Globus pallidus (tissue), 1 donor: ENCODE measurements at places on chromosomes 6 and 20.

DNA sequence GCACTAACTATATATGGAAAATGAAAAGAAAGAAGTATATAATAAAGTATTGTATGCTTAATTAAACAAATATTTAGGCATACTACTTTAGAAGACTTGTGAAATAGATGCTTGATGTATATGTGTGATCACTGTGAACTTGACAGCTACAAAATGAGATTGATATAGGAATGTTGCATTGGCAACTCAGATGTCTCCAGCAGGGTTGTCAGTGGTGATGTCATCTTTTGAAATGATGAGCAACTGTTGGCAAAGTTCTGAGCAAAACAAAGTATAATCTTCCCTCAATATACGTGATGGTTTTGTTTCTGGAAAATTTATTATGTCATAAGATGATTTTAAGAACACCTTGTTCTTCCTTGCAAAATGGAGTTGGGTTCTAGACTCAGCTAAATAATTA, 133.8 kb downstream of the ARID1B start:
- DNase-seq = no peak

GRCh38 chr6:70479236-70479635, 65.9 kb downstream of the FAM135A start:
- no peak for DNase-seq

- DNase-seq = no peak
Observed at GRCh38 chr6:43013097-43013842, 476 bp downstream of the MEA1 start.

- peak; percentile 49 for DNase-seq
Observed at GRCh38 chr6:6588064-6588923, at the start of gene LY86. Gene LY86, plus strand, starts transcription at chr6:6588720. Its CDS starts 15 bp downstream, at chr6:6588735.

DNA sequence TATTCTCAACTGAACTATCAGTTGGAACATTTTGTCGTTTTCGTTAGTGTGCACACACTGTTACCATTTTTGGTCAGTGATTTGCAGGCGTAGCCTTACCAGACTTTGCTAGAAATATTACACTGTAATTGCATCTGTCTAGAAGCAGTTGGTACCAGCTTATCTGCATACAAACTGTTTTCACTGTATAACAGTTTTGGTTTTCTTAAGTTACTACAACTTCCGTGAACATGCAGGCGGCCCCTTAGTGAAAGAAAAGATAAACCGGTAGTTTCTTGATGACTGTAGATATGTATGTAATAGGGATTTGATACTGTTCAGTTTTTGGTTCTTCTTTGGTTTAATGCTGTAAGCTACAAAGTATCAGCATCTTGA, 1.3 kb downstream of the DSTN start:
- DNase-seq = no peak

DNA sequence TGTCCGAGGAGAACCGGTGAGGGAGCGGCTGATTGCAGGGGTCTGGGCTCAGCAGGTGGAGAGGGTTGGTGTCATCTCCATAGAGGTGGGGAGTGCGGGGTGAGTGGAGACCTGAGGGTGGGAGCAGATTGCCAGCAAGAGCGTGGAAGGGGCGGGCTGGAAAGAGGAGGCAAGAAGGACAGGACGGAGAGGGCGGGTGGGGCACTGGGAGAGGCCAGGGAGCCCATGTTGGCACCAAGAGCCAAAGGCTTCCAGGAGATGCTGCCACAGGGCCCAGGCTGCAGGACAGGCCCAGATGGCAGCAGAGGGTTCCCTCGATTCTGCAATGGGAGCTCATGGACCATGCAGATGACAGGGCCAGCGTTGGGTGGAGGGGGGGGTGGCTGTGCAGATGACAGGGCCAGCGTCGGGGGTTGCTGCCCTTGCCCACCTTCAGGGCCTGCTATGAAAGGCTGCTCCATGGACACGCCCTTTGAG, 105.4 kb downstream of the TMEM242 start:
- no peak for DNase-seq

- DNase-seq = no peak
Observed at GRCh38 chr20:52342913-52343312, 151.3 kb upstream of the ZFP64 start.

- DNase-seq = peak; percentile 38
Observed at GRCh38 chr20:53975761-53976160, 94.6 kb downstream of the BCAS1 start.
